Activated CD4-positive, alpha-beta T cell treated with anti-CD3 and anti-CD28 coated beads, Interleukin-2, amount 50 U/mL, for 16 hours (primary cell): ENCODE measurements at places on chromosomes 7 and 10.
A peak's percentile ranks its signal among the peaks of the same experiment; 100 is the strongest.

GRCh38 chr7:95723583-95724180, 48.7 kb upstream of the DYNC1I1 start:
- DNase-seq = peak; percentile 20

GRCh38 chr7:115511330-115511729, 519.2 kb downstream of the TFEC start:
- no peak for DNase-seq

- DNase-seq = no peak
Measured at GRCh38 chr7:28298870-28299518, 113.3 kb upstream of the CREB5 start.

- DNase-seq = no peak
Measured at GRCh38 chr7:106952658-106953231, 87.7 kb downstream of the PIK3CG start.

DNA sequence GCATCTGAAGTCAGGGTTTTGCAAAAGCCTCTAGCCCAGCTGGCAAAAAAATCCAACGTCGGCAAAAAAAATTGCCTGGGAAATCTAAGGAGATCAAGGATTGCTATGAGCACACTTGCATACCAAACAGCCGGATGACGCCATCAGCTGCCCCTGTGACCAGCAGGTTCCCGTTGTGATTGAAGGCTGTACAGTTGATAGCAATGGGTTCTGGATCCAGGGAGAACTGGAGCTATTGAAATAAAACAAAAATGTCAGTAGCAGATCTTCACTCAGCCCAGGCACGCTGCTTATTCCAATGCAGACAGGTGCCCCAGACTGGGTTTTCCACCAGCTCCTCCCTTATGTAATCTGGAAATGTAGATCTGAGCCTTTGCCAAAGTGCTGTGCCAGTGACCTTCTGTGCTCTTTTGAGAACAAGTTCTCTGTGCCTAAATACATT, 18.7 kb upstream of the CYREN start:
- no peak for DNase-seq

GRCh38 chr10:116728526-116729096, 13.8 kb downstream of the HSPA12A start:
- no peak for DNase-seq
